ENCODE measurements at places on chromosomes 11 and 22. TPM values are rescaled to one million over a fixed set of nuclear protein-coding genes. Genes with fewer than 3 reads are reported as not detected.
A peak's percentile ranks its signal among the peaks of the same experiment; 100 is the strongest.

The AHNAK gene
- 607 TPM for total RNA-seq

The C11orf68 gene
- 46.5 TPM for total RNA-seq

The FKBP2 gene
- 88.0 TPM for total RNA-seq

The MMP27 gene
- total RNA-seq: not detected

The FDX1 gene
- total RNA-seq: 15.0 TPM

The CYTH4 gene
- 2.4 TPM for total RNA-seq

GRCh38 chr11:30917859-30918478 lies 331.8 kb upstream of the MPPED2 start:
- no peak for DNase-seq

GRCh38 chr22:32018056-32018455 lies 25.0 kb upstream of the SLC5A1 start:
- no peak for DNase-seq

- DNase-seq: no peak
Observed at GRCh38 chr22:31474743-31475142, 14.9 kb downstream of the EIF4ENIF1 start.

- DNase-seq: no peak
Observed at GRCh38 chr11:68523743-68524142, 63.2 kb downstream of the PPP6R3 start.

- no peak for DNase-seq
Observed at GRCh38 chr11:47062736-47063135, 113.9 kb downstream of the ARFGAP2 start.

DNA sequence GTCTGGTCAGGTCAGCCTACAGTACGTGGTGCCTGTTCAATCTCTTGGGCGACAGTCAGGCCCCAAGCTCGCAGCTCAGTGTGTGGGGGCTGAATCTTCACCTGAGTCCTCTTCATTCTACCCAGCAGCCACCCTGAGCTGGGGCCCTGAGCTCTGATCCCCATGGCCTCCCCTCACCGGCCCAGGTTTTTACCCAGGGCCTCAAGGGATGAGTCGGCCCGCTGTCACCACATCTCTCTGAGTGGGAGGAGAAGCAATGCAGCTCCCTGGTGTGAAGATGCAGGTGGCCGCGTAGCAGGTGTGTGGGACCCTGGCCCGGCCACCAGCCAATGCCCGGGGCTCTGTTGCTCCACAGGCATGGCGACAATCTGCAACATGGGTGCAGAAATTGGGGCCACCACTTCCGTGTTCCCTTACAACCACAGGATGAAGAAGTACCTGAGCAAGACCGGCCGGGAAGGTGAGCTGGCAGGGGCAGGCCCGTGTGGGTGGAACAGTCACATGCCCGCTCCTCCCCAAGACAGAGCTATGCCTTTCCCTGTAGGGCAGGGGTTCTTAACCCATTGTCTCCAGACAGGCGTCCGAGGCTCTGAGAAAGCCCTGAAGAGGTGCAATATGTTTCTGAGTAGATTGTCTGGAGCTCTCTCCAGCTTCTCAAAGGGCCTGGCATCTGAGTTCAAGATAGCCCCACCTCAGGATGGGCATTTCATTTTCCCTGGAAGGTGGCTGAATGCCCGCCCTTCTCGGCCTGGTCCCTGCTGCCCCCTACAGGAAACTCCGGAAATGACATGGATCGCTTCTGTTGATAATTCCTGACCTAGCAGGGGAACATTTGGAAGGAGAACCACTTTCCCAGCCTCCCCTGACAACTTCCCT lies 26.9 kb downstream of the POLR3H start:
- peak; percentile 86 for DNase-seq

GRCh38 chr11:108632041-108632704 lies 32.7 kb upstream of the DDX10 start:
- DNase-seq: no peak

- DNase-seq: no peak
Observed at GRCh38 chr11:108112057-108112456, 9.3 kb upstream of the ACAT1 start.

DNA sequence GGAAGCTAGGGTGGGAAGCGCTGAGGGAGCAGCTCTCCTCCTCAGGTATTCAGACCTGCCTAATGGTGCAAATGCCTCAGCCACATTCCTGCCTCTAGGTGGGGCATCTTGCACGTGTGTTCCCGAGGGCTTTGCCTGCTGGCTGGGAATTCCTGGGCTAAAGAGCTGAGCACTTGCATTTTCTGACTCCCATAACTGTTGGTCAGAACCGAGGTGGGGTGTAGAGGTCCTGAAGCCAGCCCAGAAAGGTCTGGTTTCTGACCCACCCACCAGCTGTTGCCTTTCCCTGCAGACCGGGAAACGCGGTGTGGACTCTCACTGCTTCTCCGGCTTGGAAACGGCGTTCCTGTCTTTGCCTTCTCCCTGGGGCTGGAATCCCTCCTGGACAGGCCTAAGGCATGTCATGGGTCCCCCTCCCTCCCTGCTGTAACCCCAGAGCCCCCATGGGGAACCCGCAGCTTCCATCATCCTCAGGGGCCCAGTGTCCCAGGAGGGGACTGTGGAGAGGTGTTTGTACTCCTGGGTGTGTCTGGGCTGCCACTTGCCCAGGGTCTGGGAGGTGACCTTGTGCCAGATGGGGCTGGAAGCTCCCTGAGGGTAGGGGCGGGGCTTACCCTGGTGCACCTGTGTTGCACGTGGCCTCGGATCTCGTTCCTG lies 24.0 kb upstream of the SMIM38 start:
- DNase-seq: no peak

Measured in ovary (tissue), 10 donors.